ENCODE measurements at places on chromosomes 13 and 19. TPM values are rescaled to one million over a fixed set of nuclear protein-coding genes. Genes with fewer than 3 reads are reported as not detected.
A peak's percentile ranks its signal among the peaks of the same experiment; 100 is the strongest.

- peak; percentile 86 for DNase-seq
Measured at GRCh38 chr19:7415163-7415856, 66.6 kb downstream of the ARHGEF18 start.

GRCh38 chr19:39832341-39833083 is 1.4 kb downstream of the DYRK1B start:
- DNase-seq: no peak

DNA sequence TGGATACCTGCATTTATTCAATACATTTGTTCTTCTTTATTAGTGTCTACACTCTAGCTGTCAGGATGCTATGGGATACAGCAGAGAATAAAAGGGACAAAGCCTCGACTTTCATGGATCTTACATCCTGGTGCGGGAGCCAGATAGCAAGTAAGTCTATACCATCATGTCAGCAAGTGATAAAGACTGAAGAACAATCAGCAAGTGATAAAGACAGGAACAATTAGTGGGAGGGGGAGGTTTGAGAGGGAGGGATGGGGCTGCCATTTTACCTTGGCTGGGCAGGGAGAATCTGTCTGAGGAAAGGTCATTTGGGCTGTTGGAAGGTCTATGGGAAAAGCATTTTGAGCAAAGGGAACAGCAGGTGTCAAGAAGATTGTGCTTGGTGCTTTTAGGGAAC is 2.6 kb upstream of the UBE2S start:
- no peak for DNase-seq

DNA sequence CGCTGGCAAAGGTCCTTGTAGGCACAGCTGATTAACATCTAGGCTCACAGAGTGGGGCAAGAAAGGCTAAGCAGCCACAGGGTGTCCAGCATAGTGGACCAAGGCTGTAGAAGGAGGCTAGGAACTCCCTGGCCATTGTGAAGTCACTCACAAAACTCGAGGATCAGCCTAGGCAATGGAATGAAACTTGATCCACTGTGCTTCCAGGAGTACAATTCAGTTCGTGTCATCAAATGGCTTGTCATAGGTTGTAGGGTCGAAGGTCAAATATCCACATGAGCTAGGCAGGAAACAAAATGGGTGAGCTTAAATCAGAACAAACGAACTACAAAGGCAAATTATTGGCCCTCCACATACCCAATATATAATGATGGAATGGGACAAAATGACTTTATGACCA is 4.4 kb upstream of the FAM187B start:
- DNase-seq: no peak

Gene BST2
- 0.18 TPM for total RNA-seq

- no peak for DNase-seq
Measured at GRCh38 chr19:47110521-47111005, 3.0 kb downstream of the ZC3H4 start.

- no peak for DNase-seq
Measured at GRCh38 chr13:94778986-94779385, 66.6 kb upstream of the SOX21 start.

- DNase-seq: peak; percentile 41
Measured at GRCh38 chr13:63497601-63498000, 2082.0 kb upstream of the PCDH20 start.

GRCh38 chr13:93372856-93373255 is 146.2 kb downstream of the GPC6 start:
- no peak for DNase-seq

GRCh38 chr19:51128227-51128626 is 3.5 kb downstream of the SIGLEC9 start:
- no peak for DNase-seq

Gene PSG3
- not detected for total RNA-seq

Gene C19orf85
- not detected for total RNA-seq

Data from IMR-90 (cell line).